ENCODE measurements at places on chromosomes 5 and 9.
A peak's percentile ranks its signal among the peaks of the same experiment; 100 is the strongest.

DNA sequence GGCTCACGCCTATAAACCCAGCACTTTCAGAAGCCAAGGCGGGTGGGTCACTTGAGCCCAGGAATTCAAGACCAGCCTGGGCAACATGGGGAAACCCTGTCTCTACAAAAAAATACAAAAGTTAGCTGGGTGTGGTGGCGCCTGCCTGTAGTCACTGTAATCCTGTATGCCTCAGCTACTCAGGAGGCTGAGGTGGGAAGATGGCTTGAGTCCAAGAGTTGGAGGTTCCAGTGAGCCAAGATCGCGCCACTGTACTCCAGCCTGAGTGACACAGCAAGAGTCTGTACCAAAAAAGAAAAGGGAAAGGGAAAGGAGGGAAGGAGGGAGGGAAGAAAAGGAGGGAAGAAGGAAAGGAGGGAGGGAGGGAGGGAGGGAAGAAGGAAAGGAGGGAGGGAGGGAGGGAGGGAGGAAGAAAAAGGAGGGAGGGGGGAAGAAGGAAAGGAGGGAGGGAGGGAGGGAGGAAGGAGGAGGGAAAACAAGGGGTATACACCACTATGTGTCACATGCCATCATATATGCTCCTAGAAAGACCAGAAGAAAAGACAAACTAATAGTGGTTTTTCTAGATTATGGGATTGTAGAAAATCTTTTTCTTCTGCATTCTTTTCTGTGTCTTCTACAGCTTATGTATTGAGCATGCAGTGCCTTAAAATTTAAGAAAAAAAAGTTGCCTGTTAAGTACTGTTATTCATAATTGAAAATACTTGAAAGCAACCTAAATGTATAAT lies 240.1 kb downstream of the DENND1A start:
- peak; percentile 28 for DNase-seq

DNA sequence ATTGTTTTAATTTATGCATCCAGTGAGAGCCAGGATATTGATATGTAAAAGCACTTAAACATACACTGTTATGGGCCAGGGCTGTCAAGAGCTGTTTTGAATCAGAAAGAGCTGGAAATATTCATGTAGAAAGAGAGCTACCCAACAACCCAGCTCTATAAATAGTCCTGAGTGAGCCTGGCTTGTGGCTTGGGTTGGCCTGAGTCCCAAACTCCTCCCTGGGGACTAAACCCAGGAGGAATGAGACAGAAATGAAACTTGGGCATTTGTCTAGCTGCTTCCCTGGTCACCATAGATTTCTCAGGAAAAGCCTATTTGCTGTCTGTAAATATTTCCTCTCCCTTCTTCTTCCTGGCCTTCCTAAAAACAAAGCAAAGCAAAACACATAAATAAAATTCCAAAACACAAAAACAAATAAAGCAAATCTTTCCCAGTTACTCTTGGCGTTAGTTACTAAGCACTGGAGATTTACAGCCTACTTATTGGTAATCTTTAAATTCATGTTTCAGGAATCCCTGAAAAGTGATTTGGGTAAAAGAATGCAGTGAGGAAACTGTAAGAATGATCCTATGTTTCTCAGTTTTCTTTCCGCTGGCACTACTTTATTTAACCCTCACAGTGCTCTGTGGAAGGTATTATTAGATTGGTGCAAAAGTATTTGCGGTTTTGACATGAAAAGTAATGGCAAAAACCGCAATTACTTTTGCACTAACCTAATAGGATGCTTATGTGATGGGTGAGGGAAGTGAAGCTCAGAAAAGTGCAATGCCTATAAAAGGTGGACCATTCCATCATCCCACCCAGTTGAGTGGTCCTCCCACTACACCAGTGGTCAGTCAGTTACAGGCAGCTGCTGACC lies 111.8 kb downstream of the CARTPT start:
- peak; percentile 94 for DNase-seq

- no peak for DNase-seq
Observed at GRCh38 chr5:9692576-9692975, 62.4 kb upstream of the TAS2R1 start.

DNA sequence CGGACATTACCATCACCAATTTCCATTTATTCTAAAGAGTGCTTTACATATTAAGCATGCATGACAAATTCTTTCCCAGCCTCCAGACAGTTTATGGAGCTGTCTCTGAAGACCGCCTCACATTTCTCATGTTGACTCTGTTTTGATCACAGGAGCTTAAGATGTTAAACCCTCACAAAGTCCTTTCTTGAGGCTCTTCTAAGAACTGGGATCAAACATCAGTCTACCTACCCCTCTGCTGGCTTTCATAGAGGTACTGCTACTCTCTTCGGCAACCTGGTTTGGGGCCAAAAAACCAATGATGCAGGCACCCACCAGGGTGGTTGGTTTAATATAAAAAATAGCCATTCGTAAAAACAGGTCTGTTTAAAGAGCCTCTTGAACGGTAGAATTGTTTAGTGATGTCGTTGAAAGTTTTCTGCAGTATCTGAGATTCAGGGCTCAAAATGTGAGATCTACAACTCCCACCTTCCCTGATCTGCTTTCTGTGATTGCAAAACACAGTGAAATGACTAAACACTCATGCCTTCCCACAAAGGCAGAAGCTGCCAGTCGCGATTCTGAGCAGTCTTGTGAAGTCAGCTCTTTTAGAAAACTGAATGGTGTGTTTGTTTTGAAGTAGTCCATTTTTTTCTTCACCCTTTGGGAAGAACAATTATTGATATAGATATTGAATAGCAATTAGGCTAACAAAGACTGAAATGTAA lies 3.5 kb downstream of the RXFP3 start:
- no peak for DNase-seq

DNA sequence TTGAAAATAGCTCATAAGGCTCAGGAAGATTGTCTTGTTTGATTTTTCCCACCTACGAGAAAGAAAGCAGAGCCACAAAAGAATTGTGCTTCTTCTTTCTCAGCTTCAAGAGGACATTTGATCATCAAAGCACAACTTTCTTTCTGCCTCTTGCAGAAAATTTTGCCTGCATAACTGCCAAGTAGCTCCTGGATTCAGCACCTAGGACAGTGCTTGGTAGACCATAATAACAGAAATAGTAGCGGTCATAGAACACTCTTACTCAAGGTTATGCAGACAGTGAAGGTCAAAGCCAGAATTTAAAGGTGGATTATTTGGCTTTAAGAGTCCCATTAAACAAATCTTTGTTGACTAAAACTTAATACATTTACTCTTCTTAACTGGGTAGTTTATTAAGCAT lies 594.7 kb upstream of the CCNG1 start:
- DNase-seq = no peak

DNA sequence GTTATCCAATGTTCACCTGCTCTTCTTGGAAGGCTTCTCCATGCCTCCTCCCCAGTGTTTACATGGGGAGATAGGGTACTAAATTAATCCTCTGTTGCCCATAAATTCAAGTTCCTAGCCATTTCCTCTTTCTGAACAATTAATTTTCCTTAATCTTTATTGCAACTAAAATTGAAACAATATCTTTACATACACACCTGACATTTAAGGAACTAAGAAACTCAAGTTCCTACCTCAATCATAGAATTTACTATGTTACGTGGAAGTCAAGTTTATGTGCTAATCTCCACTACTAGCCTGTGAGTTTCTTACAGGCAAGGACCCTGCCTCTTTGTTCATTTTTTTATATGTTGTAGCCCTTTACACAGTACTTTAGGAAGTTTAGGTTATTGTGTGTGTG lies 10.1 kb upstream of the ADRB2 start:
- DNase-seq = no peak

DNA sequence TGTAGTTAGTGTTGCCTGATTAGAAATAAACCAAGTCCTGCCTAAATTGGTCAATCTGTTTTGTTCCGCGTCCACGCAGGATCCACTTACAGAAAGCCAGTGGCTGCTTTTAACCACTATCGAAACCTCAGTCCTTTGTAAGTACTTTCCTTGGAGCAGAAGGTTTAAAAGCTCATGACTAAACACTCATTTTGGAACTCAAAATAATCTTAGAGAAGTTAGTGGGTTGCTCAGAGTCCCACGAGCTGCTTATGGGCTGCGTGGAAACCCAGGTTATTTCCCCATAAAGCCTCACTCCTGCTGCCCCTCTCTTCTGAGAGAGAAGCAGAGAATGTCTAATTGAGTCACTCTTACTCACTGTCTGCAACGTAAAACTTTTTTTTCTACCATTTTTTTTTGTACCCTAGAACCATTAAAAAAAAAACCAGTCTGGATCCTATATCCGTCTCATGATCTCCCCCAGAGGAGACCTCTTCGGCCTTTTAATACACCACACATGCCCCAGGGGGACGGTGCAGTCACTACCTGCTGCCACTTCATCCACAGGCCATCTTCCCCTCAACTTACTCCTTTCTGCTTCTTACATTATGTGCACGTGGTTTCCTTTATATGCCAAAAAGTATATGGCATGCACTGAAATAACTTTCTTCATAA lies 7.6 kb downstream of the BASP1 start:
- DNase-seq = peak; percentile 54

GRCh38 chr9:123397975-123398374 lies 42.0 kb downstream of the CRB2 start:
- DNase-seq = no peak

DNA sequence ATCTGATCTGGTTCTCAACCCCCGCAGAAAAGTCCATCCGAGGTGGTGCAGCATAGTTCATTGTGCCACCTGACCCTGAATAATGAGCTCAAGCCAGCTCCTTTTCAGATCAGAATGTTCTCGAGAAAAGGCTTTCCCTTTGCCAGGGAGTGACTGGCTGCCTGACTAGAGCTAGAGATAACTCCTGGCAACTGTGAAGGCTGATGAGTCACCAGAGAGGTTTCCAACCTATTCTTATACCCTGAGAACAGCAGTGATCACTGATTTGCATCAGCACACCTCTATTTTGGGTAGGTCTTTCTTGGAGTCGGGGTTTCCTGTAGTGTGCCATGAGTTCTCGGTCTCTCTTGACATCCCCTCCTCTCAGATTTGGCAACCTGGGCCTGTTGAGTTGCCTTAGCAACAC lies 127.9 kb downstream of the PIK3R1 start:
- peak; percentile 91 for DNase-seq

DNA sequence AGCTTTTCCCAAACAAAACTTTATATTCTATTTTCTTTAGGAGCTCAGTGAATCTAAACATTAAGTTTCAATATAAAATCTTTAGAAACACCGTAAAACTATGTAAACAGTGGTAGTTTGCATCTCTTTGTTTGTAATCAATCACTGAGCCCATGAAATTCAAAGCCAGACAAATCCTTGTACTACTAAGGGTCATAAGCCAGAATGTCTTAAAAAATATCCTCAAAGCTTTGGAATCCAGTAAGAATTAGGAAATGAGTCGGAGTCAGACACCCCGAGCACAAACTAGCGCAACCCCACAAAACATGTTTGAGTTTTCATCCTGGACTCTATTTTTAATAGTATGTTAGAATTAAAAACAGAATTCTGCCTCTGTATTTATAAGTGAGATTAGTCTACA lies 153.8 kb downstream of the HSPA4 start:
- DNase-seq = no peak

Measured in astrocyte of the hippocampus (primary cell).